ENCODE measurements at places on chromosomes 4 and X.

- DNase-seq = no peak
Measured at GRCh38 chr4:175873707-175874106, 61.6 kb upstream of the GPM6A start.

- no peak for DNase-seq
Measured at GRCh38 chr4:915595-915994, 16.5 kb downstream of the GAK start.

GRCh38 chr4:36772154-36772516 is 472.4 kb upstream of the NWD2 start:
- no peak for DNase-seq

- peak; percentile 34 for DNase-seq
Measured at GRCh38 chrX:120308959-120309872, 2.0 kb downstream of the TMEM255A start.
